Activated CD8-positive, alpha-beta memory T cell treated with anti-CD3 and anti-CD28 coated beads for 1 hour (primary cell): ENCODE measurements at places on chromosomes 1 and 21.

GRCh38 chr1:2477791-2478499 is 1.9 kb downstream of the PLCH2 start:
- DNase-seq = no peak

GRCh38 chr1:65985393-65986066 is 192.8 kb downstream of the PDE4B start:
- no peak for DNase-seq

GRCh38 chr1:218711884-218712674 is 366.9 kb downstream of the TGFB2 start:
- no peak for DNase-seq

DNA sequence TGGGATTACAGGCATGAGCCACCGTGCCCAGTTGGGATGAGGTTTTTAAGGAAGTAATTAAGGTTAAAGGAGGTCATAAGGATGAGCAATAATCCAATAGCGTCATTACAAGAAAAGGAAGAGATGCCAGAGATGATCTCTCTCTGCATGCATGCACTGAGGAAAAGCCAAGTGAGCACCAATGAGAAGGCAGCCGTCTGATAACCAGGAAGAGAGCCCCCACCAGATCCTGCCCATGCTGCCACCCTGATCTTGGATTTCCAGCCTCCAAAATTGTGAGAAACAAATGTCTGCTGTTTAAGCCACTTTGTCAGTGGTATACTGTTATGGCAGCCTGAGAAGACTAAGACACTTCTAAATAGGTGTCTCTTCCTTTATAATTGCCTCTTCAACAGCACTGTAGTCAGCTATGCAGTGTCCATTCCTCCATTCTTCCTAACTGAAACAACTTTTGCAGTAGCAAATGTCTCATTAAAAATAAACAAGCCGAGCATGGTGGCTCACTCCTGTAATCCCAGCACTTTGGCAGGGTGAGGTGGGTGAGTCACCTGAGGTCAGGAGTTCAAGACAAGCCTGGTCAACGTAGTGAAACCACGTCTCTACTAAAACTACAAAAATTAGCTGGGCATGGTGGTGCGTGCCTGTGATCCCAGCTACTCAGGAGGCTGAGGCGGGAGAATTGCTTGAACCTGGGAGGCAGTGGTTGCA is 216.2 kb upstream of the RUNX1 start:
- no peak for DNase-seq

DNA sequence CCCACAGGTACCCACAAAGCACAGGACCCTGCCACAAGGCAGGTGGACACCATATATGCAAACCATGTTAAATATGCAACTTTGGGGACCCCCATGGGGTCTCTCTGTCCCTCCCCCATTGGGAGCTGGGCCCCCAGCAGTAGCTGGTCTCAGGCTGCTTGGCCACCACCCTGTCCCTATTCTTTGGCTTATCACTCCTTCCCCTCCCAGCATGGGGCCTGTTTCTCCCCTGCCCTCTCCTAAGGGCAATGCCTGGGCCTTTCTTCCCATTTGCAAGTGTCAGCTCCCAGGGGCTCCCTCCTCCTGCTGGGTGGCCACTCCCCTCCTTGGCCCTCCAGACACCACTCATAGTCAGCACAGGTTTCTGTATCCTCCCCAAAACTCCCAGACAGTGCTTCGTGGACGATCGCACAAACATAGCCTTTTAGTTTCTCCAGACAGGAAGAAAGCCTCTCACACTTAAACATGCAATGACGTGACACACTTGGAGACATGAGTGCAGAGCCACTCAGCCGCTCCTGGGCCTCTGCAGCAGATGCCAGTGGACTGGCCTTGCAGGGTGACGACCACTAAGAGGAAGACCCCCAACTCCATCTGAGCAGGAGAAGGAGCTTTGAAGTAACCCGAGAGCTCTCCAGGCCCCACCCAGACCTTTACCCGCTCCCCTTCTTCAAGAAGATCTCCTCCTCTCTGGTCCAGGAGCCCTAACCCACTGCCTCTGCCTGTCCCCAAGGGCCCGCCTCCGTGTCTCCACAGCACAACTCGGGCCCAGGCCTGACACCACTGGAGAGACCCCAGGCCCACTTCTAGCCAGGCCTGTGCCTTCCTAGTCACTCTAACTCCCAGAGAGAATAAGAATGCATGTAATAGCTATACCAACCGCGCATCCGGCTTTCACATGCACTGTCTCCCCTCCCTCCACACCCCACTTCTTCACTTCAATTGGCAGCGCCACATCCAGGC is 22.9 kb downstream of the CITED4 start:
- no peak for DNase-seq

- DNase-seq = no peak
These were observed 14.8 kb downstream of the ALX3 start for GRCh38 chr1:110055493-110056284.

DNA sequence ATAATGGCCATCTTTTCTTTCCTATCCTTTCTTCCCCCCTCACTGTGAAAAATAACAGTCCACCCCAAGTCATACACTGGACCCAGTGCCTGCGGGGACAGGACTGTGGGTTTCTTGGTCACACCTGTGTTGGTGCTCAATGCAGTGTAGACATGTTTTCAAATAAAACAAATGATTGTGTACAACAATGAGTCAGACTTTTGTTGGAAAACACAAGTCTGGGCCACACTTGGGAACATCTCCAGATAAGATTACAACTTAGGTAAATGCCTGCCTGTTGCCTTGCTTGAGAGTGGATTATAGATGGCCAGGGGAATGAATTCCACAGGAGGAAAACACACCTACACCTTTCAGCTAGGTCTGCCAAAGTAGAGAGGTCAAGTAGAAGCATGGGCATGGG is 34.1 kb downstream of the PDPN start:
- DNase-seq = no peak

GRCh38 chr1:1082776-1083415 is 8.8 kb upstream of the RNF223 start:
- no peak for DNase-seq

DNA sequence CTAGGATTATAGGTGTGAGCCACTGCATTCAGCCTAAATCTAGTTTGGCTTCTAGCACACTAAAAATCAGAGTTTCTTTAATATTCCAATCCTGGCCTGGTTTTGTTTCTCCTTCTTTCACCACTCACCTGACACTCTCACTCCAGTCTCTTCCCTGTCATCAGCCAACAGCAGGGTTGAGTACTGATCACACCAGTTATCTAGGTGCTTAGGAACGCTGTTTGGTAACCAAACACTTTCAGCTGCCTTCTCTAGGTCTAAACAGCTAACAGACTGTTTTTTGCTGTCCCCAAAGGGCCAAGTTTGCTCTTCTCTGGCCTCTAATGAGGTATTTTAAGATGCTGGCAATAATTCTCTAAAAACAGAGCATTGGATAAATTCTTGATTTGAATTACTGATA is 17.7 kb upstream of the FRRS1 start:
- DNase-seq = no peak

DNA sequence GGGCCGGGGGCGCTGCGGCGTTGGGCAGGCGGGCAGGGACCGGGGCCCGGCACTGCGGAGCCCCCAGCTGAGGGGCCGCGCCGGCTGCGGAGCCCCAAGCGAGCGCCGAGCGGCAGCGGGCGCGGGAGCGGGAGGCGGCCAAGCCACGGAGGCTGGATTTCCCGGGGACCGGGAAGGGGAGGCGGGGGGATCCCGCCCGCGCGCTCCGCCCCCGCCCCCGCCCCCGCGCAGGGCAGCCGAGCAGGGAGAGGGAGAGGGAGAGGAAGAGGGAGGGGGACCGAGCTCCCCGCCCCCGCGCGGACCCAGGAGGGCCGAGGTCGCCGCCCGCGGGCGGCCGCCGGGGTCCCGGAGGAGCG is at the start of gene DLGAP3:
TSS of gene DLGAP3 (minus strand) at position 154 of the 356 bp plus-strand sequence. CDS start 24,267 bp downstream, outside the sequence.
- no peak for DNase-seq

DNA sequence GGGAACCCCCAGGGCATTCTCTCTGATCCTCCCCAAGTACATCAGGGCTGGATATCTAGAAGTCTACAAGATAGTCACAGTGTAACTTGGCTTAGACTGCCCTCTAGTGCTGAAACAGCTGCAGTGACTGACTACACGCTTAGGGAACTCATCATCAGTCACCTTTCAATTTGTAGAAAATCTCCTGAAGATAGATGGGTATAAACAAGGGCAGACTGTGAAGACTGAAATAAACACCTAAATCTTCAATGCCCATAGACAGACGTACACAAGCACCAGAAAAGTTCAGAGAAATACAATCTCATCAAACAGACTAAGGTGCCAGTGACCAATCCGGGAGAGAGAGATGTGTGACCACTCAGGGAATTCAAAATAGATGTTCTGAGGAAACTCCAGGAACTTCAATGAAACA is 46.6 kb downstream of the PACC1 start:
- DNase-seq = peak; percentile 7

DNA sequence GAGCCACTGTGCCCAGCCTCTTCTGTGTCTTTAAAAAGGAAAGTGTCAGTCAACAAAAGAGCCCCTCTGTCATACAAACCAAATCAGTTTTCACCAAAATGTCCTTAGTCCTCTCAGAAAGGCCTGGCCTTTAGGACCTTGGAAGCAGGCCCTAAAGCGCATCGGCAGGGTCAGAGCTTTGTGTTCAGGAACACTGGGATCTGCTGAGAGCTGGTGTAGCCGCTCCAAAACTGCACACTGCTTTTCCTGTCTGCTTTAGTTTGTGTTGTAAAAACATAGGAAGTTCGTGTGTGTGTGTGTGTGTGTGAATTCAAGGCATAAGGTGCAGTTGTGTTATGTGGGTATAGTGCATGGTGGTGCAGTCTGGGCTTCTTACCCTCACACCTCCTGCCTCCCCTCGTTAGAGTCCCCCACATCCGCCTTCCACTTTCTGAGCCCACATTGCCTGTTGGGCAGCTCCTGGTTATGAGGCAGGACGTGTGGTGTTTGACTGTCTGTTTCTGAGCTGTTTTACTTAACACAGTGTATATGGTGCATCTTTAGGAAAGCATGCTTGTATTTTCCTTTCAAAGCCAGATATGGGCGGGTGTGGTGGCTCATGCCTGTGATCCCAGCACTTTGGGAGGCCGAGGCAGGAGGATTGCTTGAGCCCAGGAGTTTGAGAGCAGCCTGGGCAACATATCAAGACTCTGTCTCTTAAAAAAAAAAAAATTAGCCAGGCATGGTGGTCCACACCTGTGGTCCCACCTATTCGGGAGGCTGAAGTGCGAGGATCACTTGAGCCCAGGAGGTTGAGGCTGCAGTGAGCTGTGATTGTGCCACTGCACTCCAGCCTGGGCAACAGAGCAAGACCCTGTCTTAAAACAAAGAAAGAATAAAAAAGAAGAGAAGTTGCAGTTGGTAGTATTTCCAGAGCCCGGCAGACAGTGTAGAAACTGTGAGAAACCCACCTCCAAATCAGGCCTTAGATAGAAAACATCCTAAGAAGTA is 12.4 kb downstream of the IBA57 start:
- no peak for DNase-seq

DNA sequence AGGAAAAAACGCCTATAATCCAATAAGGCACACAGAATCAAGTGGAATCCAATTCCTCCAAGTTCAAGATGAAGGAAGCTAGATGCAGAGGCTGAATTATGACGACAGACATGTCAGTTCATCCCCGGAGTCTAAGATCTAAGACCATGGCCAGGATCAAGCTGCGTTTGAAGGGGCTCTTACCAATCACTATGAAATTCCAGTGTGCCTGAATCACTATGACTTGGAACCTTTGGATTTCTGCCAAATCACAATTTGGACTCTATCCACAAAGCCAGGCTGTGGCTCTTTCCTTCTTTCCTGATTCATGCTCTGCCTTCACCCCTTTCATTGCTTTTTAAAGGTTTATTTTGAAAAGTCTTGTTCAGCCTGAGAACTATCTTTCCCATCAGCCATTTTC is 17.1 kb downstream of the OLIG2 start:
- DNase-seq = no peak

DNA sequence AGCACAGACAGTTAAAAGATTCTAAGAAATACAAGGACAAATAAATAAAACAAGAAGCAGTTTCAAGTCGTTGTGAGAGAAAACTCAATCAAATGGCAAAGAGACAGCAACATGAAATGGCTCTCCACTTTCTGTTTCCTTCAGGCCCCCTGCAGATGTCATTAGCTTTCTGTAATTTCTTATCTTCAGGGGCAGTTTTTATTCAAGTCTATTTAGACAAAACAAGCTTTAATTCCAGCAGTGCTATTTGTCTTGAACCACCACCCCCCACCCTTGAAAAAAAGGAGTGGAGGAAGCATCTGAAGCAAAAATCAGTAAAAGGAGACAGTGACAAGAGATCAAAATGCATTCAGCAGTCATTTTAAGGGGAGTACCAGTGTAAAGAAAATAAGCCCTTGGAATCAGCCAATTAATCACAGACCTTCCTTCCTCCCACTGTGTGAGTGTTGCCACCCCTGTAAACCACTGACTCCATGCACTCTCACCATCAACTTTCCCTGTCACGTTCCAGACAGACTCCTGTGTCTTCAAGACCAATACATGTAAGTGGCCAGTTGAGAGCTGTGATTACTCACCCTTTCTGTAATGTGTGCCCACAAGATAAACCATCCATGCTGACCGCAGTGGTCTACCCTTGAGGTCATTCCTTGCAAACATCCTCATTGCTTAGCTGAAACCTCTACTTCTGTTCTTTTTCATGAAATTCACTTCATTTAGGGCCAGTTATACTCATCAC is 136.1 kb upstream of the HOOK1 start:
- DNase-seq = no peak

DNA sequence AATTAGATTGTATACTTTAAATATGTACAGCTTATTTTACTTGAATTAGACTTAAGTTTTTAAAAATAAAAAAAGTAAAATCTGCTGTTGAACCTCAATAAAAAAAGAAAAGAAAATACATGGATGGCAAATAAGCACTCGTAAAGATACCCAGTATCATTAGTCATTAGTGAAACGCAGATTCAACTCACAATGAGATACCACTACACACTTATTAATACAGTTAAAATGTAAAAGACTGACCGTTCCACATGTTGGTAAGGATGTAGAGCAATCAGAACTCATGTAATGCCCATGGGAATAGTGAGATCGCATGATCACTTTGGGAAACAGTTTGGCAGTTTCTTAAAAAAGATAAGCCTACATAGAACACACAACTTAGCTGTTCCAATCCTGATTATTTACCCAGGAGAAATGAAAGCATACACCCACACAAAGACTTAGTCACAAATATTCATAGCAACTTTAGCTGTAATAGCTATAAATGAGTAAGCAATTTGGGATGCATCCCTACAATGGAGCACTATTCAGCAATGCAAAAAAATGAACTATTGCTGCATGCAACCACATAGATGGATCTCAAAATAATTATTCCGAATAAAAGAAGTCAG is 7.3 kb downstream of the SH2D1B start:
- no peak for DNase-seq

- no peak for DNase-seq
These were observed 166.6 kb downstream of the DYRK1A start for GRCh38 chr21:37532868-37533780.

GRCh38 chr1:186858923-186859322 is 30.2 kb downstream of the PLA2G4A start:
- no peak for DNase-seq

- no peak for DNase-seq
These were observed 19.8 kb upstream of the HSPG2 start for GRCh38 chr1:21956720-21957552.

- no peak for DNase-seq
These were observed 12.0 kb downstream of the CREG1 start for GRCh38 chr1:167541610-167542009.

DNA sequence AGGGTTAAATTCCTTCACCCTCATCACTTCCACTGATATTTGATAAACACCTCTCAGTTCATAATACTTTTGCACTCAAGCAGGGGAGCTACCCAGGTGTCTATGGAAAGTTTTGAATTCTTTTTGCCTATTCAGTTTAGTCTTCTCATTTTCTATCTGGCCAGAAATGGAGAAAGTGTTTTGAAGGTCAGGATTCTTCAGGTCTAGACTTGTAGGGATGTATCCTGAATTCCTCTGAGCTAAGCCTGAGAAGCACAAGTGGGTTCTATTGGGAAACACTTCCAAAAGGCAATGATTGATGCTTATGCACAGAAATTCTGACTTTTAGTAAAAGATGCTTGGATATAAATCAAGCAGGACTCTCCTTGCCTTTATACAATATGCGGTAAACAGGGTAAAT is 217.8 kb upstream of the HOOK1 start:
- DNase-seq = no peak
